Anterior cingulate cortex (tissue), 58 donors: ENCODE measurements at places on chromosomes 6 and 20.

- no peak for DNase-seq
Observed at GRCh38 chr6:129314575-129314974, 395.4 kb downstream of the ARHGAP18 start.

GRCh38 chr6:26056583-26057350 is 30.5 kb upstream of the HFE start:
- no peak for DNase-seq

DNA sequence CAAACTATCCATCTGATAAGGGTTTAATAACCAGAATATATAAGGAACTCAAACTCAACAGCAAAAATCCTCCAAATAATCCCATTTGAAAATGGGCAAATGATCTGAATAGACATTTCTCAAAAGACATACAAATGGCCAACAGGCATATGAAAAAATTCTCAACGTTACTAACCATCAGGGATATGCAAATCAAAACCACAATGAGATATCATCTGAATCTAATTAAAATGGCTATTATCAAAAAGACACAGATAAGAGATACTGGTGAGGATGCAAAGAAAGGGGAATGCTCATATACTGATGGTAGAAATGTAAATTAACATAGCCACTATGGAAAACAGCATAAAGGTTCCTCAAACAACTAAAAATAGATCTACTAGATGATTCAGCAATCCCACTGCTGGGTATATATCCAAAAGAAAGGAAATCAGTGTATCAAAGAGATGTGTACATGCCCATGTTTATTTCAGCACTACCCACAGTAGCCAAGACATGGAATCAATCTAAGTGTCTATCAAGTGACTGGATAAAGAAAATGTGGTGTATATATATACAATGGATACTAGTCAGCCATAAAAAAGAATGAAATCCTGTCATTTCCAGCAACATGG is 6.1 kb upstream of the BRD2 start:
- DNase-seq: no peak

- DNase-seq: no peak
Observed at GRCh38 chr6:10690651-10691445, 3.6 kb downstream of the C6orf52 start.

DNA sequence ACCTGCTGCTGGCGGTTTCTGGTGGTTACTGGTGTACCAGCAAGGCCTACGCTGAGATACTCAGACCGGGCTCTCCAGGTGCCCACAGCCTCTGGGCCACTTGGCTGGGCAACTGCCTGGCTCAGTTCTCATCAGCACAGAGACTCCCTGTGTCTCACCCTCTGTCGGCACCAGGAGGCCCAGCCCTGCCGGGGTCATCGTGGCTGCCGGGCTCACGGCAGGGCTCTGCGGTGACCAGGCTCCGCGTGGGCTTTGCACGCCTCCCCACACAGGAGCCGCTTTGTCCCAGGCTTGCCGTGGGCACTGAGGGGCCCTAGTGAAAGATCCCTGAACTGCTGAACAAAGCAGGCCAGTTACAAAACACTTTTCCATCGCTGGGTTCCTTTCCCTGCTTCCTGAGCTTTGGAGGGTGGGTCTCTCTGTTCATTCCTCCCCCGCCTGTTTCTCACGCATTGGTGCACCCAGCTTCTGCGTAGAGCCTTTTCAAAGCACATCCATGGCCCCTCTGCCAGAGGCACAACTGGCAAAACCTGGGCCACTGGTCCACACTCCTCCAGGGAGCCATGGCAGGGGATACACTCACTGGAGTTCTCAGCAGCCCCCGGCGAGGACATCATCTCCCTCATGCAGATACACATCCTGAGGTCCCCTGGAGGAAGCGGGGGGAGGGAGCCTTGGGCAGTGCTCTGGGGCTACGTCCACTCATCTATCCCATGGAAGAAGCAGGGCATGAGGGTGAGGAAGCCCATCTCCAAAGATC is 117.0 kb downstream of the NFATC2 start:
- DNase-seq: no peak

- no peak for DNase-seq
Observed at GRCh38 chr6:115935361-115935760, 125.3 kb downstream of the FRK start.

DNA sequence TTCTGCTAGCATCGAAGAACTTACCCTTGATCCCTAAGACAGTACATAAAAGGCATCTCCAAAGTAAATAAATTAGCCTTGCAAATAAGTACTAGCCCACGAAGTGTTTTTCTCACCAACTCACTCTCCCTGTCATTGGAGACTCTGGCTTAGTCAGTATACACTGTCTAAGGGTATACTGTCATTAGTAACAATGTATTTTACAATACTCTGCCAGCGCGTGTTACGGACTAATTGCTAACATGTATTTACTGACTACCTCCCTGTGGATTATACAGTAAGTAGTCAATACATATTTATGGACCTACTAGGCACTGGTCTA is 72.1 kb downstream of the NFATC2 start:
- DNase-seq: no peak

GRCh38 chr6:129478379-129478778 is 231.6 kb downstream of the ARHGAP18 start:
- DNase-seq: no peak

DNA sequence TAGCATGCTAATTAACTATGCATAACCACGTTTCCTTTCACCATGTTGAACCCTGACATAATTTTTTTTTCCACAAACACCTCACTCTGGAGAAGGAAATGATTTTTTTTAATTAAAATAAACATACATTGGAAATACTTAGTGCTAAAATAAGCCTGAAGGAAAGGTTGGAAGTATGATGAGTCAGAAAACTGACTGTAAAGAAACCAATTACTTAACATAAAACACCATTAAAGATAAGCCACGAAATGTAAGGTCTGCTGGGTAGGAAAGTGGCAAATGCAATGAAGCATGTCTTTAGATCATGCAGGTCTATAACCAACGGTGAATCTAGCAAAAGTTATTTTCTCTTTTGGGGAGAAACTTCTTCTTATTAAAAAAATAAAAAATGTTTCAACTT is 47.5 kb downstream of the OPRM1 start:
- DNase-seq: no peak

DNA sequence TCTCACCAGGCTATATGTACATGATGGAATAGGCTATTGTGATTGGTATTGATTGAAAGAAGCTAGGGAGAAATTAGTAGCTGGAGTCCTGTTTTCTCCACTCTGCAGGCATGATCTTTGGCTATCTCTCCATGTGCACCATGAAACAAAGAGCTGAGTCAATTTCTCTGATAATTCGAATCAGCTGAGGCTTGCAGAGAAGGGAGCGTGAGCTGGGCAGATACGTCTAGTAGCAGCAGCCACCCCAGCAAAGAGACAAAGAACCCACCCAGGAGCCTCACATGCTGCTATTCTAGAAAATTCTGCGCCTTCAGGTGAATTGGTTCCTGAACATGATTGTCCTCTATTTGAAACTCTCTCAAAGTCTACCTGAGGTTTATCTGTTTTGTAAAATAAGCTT is 6.9 kb upstream of the SGK1 start:
- DNase-seq: no peak

DNA sequence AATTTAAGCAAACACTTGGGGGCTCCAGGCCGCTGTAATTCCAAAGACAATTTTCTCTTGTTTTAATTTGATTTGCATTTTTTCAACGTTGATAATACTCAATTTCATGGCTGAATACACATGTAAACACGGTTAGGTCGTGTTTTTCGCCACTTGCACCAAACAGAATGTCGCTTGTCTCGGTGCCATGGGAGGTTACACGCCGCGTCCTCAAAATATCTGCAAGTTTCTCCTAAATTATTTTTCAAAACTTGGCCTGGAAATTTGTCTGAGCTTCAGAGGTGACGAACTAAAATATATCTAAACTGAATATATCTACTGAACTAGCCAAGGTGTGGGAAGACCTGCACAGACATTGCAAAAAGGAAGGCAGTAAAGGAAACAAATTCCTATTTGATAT is 15.0 kb downstream of the FOXA2 start:
- no peak for DNase-seq

GRCh38 chr20:4283016-4283415 is 267.7 kb upstream of the RNF24 start:
- DNase-seq: no peak

- no peak for DNase-seq
Observed at GRCh38 chr20:52937591-52938100, 34.5 kb upstream of the TSHZ2 start.

DNA sequence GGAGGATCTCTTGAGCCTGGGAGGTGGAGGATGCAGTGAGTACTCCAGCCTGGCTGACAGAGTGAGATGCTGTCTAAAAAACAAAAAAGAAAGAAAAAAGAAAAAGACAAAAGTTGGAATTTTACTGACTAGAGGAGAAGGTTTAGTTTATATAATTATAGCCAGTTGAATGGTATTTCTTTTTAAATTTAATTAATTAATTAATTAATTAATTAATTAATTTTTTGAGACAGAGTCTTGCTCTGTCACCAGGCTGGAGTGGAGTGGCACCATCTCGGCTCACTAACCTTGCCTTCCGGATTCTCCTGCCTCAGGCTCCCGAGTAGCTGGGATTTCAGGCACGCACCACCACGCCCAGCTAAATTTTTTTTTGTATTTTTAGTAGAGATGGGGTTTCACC is 8.7 kb downstream of the DNAH8 start:
- DNase-seq: no peak

- DNase-seq: no peak
Observed at GRCh38 chr6:147734151-147734550, 225.7 kb downstream of the SAMD5 start.

- no peak for DNase-seq
Observed at GRCh38 chr6:113640051-113640450, 217.1 kb upstream of the MARCKS start.

- no peak for DNase-seq
Observed at GRCh38 chr20:43722153-43722505, 4.7 kb downstream of the GTSF1L start.

GRCh38 chr6:150142097-150142669 is 661 bp upstream of the PPP1R14C start:
- DNase-seq: no peak

DNA sequence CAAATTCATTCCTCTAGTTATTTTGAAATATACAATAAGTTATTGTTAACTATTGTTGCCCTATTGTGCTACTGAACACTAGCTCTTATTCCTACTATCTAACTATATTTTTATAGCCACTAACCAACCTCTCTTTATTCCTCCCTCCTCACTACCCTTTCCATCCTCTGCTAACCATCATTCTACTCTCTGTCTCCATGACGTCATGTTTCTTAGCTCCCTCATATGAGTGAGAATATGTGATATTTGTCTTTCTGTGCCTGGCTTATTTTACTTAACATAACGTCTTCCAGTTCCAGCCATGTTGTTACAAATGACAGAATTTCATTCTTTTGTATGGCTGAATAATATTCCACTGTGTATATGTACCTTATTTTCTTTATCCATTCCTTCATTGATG is 95.3 kb downstream of the ATXN1 start:
- no peak for DNase-seq

- no peak for DNase-seq
Observed at GRCh38 chr20:33181482-33182093, 13.6 kb downstream of the BPIFA2 start.

DNA sequence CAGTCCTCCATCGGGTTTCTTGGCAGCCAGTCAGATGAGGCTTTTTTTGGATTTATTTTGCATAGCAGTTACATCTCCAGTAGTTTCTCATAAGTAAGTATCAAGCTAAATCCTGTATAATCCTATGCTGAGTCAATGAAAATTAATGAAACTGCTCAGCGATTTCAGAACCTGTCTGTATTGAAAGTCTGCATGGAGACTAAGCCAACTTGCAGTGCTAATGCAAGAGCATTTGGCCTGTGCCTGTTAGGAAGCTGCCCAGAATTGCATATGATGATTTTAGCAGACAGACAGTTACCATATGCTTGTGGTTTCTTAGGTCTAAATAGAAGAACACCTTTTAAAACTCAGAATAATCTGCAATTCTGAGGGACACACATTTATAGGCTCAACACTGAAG is 25.2 kb upstream of the LRRN4 start:
- DNase-seq: no peak

DNA sequence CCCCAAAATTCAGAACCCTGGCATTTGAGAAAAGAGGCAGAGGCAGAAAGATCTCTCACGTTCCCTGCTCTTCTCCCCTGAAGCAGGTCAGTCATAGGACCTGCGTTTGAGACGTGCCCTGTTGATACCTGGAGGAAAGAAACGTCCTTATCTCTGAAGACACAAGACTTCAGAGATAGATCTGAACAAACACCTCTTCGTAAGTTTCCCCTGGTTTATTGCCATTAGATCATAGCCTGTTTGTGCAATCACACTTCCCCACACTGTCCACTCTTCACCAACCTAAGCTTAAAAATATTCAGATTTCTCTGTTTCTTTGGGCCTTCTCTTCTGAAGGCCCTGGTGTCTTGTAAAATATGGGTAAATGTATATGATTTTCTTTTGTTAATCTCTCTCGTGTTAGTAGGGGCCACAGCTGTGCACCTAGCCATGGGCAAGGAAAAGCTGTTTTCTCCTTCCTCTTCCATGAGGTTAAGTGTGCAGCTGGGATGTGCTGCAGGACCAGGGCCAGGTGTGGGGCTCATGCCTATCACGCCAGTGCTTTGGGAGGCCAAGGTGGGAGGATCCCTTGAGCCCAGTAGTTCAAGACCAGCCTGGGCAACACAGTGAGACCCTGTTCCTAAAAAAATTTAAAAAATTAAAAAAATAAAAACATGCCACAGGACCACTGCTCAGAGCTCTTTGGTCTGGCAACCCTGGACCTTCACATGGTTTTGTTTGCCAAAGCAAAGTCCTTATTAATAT is 4.7 kb upstream of the SLC22A2 start:
- no peak for DNase-seq

DNA sequence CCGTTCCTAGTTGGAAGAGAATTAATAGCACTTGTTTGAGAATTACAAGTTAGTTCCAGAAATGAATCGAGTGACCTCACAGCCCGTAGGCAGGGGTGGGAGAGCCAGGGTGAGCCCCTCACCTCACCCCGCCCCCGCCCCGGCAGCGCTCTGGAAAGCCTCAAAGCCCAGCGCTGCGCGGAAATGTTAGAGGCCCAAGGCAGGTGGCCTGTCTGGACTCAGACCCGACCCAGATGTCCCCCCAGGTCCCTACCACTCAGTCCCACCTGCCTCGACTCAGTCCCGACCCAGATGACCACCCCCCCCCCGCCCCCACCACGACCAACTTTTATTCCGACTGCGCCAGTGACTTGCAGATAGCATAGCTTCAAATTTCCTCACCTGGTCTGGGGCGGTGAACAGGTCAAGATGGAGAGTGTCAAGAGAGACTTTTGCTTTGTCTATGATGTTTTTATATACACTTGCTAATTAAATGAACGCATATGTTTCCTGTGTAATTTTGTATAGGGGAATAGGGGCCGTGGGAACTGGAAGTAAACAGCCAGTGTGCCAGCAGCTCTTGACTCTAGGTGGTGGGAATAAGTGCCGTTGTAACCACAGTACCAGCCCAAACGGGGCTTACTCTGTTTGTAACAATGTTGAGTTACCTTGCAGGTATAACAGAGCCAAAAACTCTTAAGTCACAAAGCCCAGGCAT is 1.2 kb upstream of the PXDC1 start:
- DNase-seq: no peak

GRCh38 chr6:164247106-164247505 is 832.6 kb downstream of the QKI start:
- DNase-seq: peak; percentile 38
